NAMALWA (cell line): ENCODE measurements at places on chromosomes 4 and X.

- no peak for DNase-seq
Observed at GRCh38 chrX:6226596-6227452, 1.8 kb downstream of the NLGN4X start.

- DNase-seq, result no peak
Observed at GRCh38 chrX:134570509-134570846, 87.8 kb downstream of the PLAC1 start.

GRCh38 chr4:72817012-72817411 lies 248.0 kb upstream of the ADAMTS3 start:
- no peak for DNase-seq

DNA sequence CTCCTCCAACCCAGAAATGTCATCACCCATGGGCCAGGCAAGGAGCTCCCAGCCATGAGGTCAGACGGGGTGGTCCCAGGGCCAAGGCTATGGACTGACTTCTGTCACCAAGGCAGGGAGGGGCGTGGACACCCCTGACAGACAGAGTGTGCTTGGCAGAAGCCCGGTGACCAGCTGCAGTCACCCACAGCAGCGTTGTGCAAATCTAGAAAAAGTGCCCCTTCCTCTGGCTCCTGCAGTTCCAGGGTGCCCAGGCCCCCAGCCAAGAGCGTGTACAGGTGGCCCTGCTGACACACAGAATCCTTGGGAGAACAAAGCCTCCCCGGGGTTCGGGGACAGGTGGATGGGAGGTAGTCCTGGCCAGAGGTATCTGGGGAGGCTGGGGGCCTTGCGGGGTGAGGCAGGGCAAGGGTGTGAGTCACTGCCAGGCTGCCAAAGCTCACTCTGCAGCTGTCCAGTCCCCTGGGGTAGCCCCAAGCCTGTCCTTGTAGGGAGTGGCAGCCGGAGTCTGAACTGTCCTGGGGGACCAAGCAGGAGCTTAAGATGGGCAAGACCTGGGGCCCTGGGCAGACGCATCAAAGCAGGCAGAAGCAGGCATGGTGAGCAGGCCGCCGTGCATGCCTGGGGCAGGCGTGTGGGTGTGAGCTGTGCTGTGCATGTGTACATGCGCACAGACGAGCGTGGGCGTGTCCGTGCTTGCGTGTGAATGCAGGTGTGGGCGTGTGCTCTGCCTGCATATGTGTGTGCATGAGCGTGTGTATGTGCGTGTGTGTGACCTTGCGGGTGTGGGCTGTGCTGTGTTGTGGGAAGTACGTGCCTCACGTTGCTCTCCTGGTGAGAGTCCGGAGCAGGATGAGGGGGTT lies 3.3 kb downstream of the MYL5 start:
- no peak for DNase-seq

DNA sequence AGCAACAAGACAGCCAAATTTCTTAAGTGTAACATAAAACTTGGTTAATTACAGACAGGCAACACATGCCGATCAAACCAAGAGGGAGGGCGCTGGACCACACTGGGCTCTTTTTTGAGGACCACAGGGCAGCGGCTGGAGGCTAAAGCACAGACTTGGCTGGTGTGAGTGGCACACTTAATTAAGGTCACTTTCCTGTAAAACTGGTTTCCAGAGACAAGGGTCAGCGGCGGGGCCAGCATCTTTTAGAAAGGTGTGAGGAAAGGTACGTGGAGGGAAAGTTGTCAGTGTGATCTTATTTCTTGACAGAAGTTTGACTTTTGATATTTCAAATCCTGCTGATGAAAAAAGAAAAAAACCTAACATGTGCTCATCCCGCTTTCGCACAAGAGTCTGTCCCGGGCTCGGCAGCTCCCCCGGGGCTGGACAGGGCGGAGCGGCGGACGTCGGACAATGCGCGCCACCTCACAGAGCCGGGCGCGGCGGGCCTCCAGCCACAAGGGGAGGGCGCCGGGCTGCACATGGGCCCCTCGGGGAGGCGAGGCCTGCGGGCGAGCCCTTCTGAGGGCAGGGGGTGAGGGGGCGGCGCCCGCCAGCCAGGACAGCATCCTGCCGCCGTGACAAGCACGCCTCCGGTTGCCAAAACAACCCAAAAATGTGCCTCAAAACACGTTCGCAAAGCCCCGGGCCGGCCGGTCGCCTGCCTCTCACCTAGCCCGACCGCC lies 660 bp upstream of the HSPA4L start:
- no peak for DNase-seq

DNA sequence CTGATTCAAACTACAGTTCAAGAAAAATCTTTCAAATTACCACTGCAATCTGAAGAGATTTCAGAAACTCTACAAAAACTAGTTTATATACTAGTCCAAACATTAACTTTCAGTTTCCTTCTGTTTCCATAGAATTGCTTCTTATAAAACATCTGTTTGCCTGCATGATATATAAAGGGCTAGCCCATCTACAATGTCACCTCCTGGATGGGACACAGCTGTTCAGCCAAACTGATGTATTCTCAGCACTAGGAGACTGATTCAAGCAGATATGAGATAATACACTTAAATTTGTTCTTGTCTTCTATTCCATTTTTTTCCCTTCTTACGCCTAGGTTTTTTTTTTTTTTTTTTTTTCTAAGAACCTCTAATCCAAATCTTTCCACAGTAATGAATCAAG lies 1569.7 kb upstream of the IGFBP7 start:
- DNase-seq, result no peak

GRCh38 chr4:172688534-172688933 lies 480.1 kb upstream of the GALNT7 start:
- no peak for DNase-seq

GRCh38 chrX:104618106-104618895 lies 52.3 kb downstream of the IL1RAPL2 start:
- DNase-seq, result no peak

- DNase-seq, result no peak
Observed at GRCh38 chr4:139828966-139829664, 163.5 kb downstream of the MGST2 start.

DNA sequence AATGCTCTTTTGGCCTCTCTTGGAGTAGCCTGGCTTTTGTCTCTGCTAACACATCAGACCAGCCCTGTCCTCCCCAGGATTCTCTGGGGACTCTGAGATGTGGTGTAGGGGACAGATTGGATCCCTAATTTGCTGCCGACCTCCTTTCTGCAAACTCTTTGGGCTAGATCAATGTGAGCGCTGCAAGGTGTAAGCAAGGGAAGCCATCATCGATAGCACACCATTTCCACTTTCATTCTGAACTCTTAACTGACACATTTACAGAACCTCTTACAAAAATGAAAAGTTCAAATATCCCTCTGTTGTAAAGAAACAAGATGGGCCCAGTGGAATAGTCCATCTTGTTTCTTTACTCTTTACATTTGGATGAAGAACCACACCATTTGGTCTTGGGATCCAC lies 46.6 kb downstream of the PGRMC2 start:
- DNase-seq, result no peak

DNA sequence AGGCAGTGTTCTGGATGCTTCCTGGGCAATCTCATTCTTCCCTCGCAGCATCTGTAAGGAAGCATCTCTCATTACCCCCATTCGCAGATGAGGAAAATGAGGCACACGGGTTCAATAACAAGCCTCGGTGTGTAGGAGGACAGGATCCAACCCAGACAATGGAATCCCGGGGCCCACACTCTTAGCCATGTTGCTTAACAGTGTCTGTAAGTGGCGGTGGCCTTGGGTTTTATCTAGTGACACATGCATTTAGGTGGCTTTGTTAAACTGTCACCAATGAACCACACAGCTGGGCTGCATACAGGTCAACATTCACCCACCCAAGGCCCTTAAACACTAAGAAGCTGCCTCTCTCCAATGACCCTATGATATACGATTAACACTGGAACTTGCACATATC lies 22.6 kb downstream of the RELL1 start:
- no peak for DNase-seq

DNA sequence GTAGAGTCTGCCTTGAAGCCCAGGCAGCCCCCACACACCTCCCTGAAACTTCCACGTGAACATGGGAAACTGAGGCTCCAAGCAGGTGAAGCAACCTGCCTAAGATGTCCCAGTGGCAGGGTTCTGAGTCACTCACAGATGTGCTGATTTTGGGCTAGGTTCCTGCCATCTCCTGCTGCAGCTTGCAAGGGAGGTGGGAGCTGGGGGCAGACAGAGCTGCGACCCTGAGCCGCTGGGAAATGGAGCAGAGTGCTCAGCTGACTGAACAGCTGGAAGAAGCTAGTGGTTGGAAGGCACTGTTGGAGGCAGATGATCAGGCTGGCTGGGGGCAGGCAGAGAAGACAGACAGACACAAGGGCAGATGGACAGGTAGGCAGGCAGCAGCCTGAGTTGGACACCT lies 3.6 kb upstream of the FATE1 start:
- DNase-seq, result no peak

- DNase-seq, result no peak
Observed at GRCh38 chrX:15785176-15785750, 5.0 kb upstream of the ZRSR2 start.

GRCh38 chr4:109276482-109277095 lies 25.9 kb downstream of the COL25A1 start:
- no peak for DNase-seq

GRCh38 chr4:108165586-108165985 lies 3.1 kb downstream of the LEF1 start:
- DNase-seq, result peak; percentile 71

DNA sequence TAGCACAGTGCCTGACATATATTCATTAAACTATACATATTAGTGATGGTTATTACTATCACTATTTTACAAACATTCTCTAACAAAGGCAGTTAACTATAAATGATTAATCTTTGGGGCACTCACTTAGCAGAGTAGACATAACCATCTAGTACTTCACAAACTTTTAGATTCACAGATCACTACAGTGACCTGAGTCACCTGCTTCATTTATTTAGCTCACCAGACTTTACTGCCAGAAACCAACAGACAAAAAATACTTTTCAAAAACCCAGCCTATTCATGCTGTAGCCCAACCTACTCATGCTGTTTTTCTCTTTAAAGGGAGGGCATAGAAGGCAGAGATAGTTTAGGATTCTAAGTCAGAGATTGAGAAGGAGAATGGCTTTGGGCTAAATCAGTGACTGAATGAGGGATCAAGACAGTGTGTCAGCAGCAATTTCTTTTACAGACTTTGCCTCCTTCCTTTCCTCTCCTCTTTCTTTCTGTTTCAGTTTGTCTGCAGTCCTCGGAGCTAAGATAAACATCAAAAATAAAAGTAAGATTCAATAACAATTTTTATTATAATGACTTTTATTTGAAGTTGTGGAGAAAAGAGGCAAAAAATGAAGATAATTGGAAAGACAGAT lies 34.7 kb upstream of the PDE5A start:
- DNase-seq, result no peak

- DNase-seq, result peak; percentile 73
Observed at GRCh38 chr4:153341575-153342090, 2.9 kb upstream of the MND1 start.

- no peak for DNase-seq
Observed at GRCh38 chrX:16087076-16087475, 36.3 kb upstream of the GRPR start.

DNA sequence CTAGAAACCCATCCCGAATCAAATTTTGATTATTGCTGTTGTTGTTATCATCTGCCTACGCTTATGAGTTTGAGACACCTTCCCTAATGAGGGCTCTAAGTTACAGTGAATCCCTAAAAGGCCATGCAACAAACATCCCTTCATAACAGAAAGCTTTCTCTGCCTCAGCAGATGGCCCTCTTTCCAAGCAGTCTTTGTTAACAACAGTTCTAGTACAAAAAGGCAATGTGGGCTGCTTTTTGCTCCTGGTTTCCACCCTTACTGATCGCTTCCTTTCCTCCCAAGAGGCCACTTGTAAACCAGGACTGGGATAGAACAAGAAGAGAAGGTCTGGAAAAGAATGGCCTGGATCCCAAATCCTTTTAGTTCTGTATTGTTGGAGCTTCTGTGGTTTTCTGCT lies 24.2 kb downstream of the GPC4 start:
- DNase-seq, result no peak

- DNase-seq, result no peak
Observed at GRCh38 chrX:75784680-75785491, at the start of gene MAGEE2. Gene MAGEE2, minus strand, starts transcription at chrX:75785254. Its CDS starts 203 bp downstream, at chrX:75785051.

GRCh38 chr4:38993683-38994082 lies 38.5 kb downstream of the TMEM156 start:
- no peak for DNase-seq

DNA sequence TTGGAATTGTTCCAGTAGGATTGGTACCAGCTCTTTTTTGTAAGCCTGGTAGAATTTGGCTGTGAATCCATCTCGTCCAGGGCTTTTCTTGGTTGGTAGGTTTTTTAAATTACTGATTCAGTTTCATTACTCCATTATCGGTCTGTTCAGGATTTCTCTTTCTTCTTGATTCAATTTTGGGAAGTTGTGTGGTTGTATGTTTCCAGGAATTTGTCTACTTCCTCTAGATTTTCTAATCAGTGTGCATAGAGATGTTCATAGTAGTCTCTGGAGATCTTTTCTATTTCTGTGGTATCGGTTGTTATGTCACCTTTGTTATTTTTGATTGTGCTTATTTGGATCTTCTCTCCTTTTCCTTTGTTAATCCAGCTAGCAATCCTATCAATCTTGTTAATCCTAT lies 248.7 kb downstream of the ARHGAP10 start:
- no peak for DNase-seq

DNA sequence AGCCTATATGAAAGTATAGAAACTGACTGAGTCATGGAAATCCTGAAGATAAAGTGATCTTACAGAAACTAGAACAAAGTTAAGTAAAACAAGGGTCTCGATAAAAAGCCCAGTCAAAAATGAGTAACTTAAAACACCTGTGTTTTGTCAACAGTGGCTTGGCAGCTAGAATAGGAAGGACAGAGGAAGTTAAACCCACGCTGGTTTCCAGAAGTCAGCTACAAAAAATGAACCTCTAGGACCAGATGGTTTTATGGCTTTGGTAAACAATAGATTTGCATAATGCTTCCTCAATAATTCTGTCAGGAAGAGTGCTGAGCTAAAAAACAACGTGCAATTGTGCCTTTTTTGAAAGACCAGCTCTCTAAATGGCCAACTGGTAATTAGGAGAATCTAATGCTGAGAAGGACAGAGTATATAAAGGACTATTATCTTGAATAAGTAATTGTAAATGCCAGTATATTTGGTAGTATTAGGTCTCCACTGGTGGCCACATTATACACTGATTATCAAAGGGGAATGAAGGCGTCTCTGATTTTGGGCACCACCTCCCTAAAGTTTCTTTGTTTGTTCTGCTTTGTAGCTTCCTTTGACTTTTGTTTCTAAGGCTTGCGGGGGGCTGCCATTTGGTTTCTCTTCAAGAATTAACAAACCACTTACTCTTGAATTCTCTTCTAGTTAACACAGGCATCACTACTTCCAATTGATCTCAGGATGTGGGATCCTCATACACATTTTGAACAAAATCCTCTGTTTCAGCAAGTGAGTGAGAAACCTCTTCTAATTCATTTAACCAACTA lies 72.2 kb upstream of the PPP3CA start:
- peak; percentile 43 for DNase-seq

DNA sequence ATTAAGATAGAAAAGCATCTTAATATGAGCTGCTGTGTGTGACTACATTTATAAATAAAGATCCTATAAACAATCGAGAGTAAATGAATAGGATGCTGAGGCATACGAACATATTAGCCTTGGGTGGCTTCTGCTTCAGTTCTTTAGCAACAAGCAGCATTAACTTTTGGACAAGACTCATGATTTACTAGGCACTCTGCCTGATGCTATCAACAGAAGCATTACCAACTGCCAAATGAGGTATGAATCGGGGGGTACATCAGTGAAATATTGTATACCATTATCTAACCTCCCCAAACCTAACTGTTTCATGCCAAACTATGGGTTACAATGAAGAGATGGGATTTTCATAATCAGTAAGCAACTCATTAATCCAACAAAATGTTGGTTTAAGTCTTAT lies 113.1 kb downstream of the RAB28 start:
- DNase-seq, result no peak
